CD14-positive monocyte (primary cell): ENCODE measurements at places on chromosomes 2 and 18. TPM values are rescaled to one million over a fixed set of nuclear protein-coding genes. Genes with fewer than 3 reads are reported as not detected.

DNA sequence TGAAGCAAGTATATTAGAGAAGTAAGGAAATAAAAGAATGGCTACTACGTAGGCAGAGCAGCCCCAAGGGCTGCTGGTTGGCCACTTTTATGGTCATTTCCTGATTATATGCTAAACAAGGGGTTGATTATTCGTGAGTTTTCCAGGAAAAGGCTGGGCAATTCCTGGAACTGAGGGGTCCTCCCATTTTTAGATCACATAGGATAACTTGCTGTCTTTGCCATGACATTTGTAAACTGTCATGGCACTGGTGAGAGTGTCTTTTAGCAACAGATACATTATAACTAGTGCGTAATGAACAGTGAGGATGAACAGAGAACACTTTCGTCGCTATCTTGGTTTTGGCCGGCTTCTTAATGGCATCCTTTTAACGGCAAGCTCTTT lies 2.6 kb upstream of the UBE2F start:
- H3K27me3 ChIP-seq: no peaks in the 10 kb centered on the region
- no peak overlapping the region for H3K4me3 ChIP-seq
- H3K27ac ChIP-seq: no peak overlapping the region
- peaks cover 25% of the 10 kb centered on the region for H3K4me1 ChIP-seq
- DNase-seq: no peak

- H3K4me1 ChIP-seq: peaks cover 21% of the 10 kb centered on the region
- H3K27ac ChIP-seq: peak overlapping the region; percentile 43
- DNase-seq: no peak
- peaks cover 72% of the 10 kb centered on the region for H3K36me3 ChIP-seq
Measured at GRCh38 chr18:2893676-2894075, 46.9 kb downstream of the EMILIN2 start.

GRCh38 chr18:79245517-79246001 lies 150.2 kb upstream of the NFATC1 start:
- H3K27ac ChIP-seq: no peak overlapping the region
- H3K27me3 ChIP-seq: no peaks in the 10 kb centered on the region
- H3K4me1 ChIP-seq: no peaks in the 10 kb centered on the region
- H3K36me3 ChIP-seq: no peaks in the 10 kb centered on the region
- DNase-seq: no peak
- H3K4me3 ChIP-seq: no peak overlapping the region

- DNase-seq: no peak
- H3K27me3 ChIP-seq: peaks cover 12% of the 10 kb centered on the region
- no peak overlapping the region for H3K4me3 ChIP-seq
- H3K36me3 ChIP-seq: no peaks in the 10 kb centered on the region
- H3K27ac ChIP-seq: no peak overlapping the region
Measured at GRCh38 chr2:217383620-217384019, 523.8 kb upstream of the TNP1 start.

Gene PRPF40A
- polyA plus RNA-seq: 38.5 and 56.0 TPM in 2 replicates

Gene ANKRD30BL
- polyA plus RNA-seq: not detected in 2 replicates

GRCh38 chr2:69279931-69280681 lies 106.9 kb downstream of the GFPT1 start:
- DNase-seq: no peak
- H3K27me3 ChIP-seq: no peaks in the 10 kb centered on the region
- H3K27ac ChIP-seq: no peak overlapping the region
- no peak overlapping the region for H3K4me3 ChIP-seq
- no peaks in the 10 kb centered on the region for H3K4me1 ChIP-seq

Gene UXS1
- polyA plus RNA-seq: 33.8 TPM

Gene LPIN2
- 9.3 TPM for polyA plus RNA-seq

Gene SERPINB10
- 0.56 and 1.3 TPM in 2 replicates for polyA plus RNA-seq

DNA sequence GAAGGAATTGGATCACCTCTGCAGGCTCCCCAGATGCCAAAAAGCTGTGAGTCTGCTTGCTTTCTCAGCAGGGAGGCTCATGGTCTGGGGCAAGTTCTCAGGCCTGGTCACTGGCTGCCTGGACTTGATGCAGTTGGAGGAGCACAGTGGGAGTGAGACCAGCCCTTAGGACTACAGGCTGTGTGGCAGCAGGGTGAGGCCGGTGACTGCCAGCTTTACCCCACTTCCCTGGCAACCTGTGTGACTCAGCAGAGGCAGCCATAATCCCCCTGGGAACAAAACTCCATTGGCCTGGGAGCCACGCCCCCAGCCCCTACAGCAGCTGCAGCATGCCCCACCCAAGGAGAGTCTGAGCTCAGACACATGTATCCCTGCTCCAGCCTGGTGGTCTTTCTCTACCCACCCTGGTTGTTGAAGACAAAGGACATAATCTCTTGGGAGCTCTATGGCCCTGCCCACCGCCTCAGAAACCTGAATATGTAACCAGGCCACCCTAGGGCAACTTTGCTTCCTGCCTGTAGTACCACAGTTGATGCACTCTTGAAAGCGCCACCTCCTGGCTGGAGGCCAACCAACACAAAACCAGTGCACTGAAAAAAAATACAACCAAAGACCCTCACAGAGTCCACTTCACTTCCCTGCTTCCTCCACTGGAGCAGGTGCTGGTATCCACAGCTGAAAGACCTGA lies 106.8 kb upstream of the SPATS2L start:
- peaks cover 19% of the 10 kb centered on the region for H3K4me1 ChIP-seq
- H3K27ac ChIP-seq: peak overlapping the region; percentile 61
- no peaks in the 10 kb centered on the region for H3K36me3 ChIP-seq
- H3K27me3 ChIP-seq: no peaks in the 10 kb centered on the region
- no peak for DNase-seq

- no peak overlapping the region for H3K27ac ChIP-seq
- no peak overlapping the region for H3K4me3 ChIP-seq
- no peaks in the 10 kb centered on the region for H3K36me3 ChIP-seq
- no peaks in the 10 kb centered on the region for H3K27me3 ChIP-seq
Measured at GRCh38 chr2:60478660-60479059, 74.8 kb downstream of the BCL11A start.

Gene BCL2
- polyA plus RNA-seq: 0.71 and 2.5 TPM in 2 replicates

- no peaks in the 10 kb centered on the region for H3K27me3 ChIP-seq
- H3K4me1 ChIP-seq: peaks cover 28% of the 10 kb centered on the region
- DNase-seq: no peak
- H3K4me3 ChIP-seq: no peak overlapping the region
- H3K27ac ChIP-seq: no peak overlapping the region
- H3K36me3 ChIP-seq: no peaks in the 10 kb centered on the region
Measured at GRCh38 chr2:37737507-37737906, 66.1 kb upstream of the CDC42EP3 start.

Gene ATP8B1
- polyA plus RNA-seq: 0.11 TPM

Gene EGR4
- polyA plus RNA-seq: not detected

- no peaks in the 10 kb centered on the region for H3K4me1 ChIP-seq
- H3K27me3 ChIP-seq: no peaks in the 10 kb centered on the region
- DNase-seq: no peak
- no peaks in the 10 kb centered on the region for H3K36me3 ChIP-seq
- no peak overlapping the region for H3K27ac ChIP-seq
Measured at GRCh38 chr18:58593938-58594337, 35.0 kb downstream of the ALPK2 start.

- H3K36me3 ChIP-seq: no peaks in the 10 kb centered on the region
- no peak for DNase-seq
- peaks cover 50% of the 10 kb centered on the region for H3K4me1 ChIP-seq
Measured at GRCh38 chr2:159617646-159618045, 1.3 kb upstream of the BAZ2B start.

DNA sequence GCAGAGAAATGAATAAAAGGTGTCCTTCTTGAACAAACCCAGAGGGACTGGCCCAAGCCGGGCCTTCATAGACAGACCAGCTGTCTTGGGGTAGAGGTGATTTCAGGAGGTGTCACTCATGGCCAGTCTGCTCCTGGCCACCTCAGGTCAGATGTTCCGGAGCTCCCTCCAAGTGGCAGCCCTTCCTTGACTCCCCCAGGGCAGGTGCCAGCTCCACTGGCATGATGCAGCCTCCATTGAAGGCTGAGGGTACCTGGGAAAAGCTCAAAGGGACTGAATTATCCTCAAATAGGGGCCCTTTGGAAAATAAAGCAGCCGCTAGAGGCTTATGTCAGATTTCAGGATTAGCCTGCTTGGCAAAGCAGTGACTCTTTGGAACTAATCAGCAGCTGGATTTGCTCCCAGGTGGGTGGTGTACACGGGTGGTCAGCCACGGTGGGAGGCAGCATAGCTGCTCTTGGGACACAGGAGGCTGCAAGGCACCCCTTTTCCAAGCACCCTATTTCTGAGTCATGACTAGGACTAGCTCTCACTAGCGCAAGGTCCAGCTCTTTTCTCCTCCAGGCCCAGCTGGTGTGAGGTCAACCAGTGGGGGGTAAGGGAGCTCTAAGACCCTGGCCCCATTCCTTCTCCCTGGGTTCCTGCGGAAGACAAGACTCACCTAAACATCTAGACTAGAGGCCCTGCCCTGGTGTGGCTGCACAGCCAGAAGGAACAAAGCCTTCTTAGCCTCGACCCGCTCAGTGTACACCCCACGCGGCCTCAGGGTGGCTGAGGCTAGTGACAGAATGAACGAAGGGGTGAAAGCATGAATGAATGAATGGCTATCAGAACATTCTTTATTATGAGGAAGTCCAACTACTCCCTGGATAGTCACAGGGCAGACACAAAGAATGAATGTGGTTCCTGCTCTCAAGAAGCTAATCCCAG lies 29.3 kb downstream of the HS1BP3 start:
- no peak overlapping the region for H3K4me3 ChIP-seq
- H3K4me1 ChIP-seq: peaks cover 18% of the 10 kb centered on the region
- no peak for DNase-seq
- no peak overlapping the region for H3K27ac ChIP-seq
- no peaks in the 10 kb centered on the region for H3K27me3 ChIP-seq

- H3K4me1 ChIP-seq: no peaks in the 10 kb centered on the region
- no peak overlapping the region for H3K27ac ChIP-seq
- no peak for DNase-seq
- no peak overlapping the region for H3K4me3 ChIP-seq
Measured at GRCh38 chr2:73307720-73308119, 14.4 kb upstream of the EGR4 start.
